Activated T-cell treated with anti-CD3 and anti-CD28 coated beads for 48 hours (primary cell): ENCODE measurements at places on chromosomes 7 and 10.
A peak's percentile ranks its signal among the peaks of the same experiment; 100 is the strongest.

DNA sequence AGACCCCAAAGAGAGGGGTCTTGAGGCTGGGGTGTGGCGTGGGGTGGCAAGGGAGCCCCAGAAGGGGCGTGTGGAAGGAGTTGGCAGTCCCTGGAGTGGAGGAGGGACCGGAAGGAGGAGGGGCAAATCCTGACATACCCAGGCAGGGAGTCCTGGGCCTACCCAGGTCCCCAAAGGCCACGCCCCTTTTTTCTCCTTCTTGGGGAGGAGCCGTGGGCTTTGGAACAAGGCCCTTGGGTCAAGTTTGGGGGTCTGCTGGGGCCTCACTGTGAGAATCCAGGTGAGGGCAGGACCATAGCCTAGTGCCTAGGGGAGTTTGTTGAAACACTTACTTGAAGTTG lies 1.2 kb upstream of the SMARCD3 start:
- DNase-seq: no peak

DNA sequence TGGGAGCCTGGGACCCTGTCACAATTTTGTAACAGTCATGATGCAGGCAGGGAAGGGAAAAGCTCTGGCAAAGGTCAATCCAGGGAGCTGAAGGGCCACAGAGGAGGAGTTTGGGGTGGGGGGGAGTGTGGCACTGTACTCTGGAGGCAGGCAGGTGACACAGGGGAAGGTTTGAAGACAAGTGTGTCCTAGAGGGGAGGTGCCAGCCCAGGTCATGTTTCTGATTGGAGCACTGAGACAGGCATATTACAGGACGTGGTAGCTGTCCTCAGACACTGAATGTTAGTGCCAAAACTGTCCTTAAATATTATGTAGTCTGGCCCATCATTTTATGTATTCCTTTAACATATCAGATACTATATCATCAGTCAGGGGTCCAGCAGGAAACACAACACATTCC lies 75.6 kb upstream of the LRRC4 start:
- DNase-seq: no peak

DNA sequence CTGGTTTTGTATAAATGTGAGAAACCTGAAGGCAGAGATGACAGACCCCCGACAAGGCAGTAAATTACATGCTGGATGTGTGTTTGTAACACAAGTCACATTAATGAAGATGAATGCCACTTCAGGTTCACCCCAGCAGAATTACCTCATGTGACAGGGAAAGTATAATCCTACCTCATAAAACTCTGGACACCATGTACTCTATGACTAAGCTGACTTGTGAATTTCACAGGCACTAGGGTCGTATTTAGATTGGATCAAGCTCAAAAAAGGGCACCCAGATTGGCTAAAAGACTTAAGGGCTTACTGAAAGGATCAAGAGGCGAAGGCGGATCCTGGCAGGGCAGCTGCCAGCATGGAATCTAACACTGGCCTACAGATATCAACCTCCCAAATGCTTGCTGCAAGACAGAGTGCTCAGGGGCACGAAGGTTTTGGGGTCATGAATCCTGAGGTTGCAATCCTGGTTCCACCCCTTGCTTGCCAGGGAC lies 161.4 kb downstream of the PIP4K2A start:
- no peak for DNase-seq

DNA sequence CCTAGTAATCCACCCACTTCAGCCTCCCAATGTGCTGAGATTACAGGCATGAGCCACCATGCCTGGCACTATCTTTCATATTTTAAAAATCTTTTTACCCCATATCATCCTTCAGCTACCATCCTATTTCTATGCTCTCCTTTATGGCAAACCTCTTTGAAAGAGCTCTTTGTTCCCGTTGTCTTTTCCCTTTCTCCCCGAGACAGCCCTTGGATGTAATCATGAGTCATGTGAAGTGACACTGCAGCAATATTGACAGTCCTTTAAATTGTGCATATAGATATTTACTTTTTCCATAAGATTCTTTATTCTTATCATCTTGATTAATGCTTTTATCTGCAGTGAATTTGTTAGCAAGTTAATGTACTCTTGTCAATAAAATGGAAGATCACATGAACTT lies 286.6 kb downstream of the ANKRD7 start:
- no peak for DNase-seq

GRCh38 chr10:43194266-43194665 lies 56.0 kb downstream of the CSGALNACT2 start:
- no peak for DNase-seq

DNA sequence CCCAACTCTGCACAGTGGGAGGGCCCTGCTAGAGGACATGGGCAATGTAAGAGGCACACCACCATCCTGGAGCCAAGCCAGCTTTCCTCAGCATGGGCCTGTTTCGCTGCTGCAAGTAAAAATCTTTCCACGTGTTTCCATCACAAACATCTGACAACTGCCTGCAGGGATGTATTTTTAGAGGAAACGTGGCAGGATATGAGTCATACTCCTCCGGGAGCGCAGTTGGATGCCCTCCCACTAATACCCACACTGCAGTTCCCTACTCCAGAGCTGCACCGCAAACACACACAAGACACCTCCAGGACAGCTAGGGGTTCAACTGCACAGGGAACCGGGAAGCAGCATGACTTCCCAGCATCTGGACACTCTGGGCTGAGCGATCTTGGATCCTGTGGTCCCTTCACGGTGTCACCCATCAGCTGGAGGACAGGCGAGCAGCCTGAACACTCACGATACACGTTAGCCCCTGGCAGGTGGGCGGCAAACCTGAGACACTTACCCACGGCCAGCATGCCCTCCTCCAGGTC lies 26.1 kb downstream of the PLAC9 start:
- DNase-seq: no peak

DNA sequence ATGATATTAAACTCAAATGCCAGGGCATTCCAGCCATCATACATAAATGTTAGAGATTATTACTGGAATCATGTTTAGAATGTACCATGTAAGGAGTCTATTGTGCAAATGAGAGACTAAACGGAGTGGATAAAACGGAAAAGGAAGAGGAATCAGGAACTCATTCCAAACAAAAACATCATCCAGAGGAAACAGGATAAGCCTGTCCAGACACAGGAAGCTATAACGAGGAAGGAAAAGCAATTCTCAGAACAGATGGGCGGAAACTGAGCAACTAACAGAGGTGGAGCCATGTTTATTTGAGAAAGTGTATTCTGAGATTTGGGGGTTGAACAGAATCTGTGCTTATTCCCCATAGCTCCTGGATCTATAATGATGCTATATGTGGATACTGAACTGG lies 52.3 kb upstream of the TRIM24 start:
- DNase-seq: no peak

GRCh38 chr10:37704566-37704965 lies 152.8 kb downstream of the ZNF248 start:
- no peak for DNase-seq

DNA sequence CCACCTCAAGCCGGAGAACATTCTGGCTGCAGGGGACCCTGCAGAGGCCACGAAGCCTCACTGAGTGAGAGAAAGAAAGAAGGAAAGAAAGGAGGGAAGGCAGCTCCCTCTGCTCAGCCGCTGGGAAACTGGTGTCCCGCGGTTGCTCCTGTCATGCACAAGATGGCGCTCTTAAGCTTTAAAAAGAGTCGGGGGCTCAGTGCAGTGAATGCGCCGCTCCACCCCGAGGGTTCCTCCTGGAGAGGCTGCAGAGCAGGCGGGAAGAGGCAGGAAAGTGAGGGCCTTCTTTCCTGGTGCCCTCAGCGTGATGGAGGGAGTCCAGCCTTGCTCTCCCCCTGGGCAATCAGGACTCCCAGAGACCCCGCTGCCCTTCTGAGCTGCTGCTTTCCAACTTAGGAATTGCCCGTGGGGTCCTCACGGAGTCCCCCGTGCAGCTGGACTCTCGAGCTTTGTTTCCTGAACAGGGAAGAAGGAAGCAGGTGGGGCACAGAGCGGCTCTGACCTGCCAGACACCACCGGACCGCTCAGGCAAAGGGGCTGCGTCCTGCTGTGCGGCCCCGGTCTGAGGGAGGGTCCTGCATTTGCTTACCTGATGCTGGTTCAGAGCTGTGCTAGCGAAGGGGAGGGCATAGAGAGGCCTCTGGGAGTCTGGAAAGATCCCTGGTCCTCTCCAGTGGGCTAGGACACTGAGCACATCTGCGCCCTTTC lies 141.9 kb upstream of the MKI67 start:
- peak; percentile 21 for DNase-seq

DNA sequence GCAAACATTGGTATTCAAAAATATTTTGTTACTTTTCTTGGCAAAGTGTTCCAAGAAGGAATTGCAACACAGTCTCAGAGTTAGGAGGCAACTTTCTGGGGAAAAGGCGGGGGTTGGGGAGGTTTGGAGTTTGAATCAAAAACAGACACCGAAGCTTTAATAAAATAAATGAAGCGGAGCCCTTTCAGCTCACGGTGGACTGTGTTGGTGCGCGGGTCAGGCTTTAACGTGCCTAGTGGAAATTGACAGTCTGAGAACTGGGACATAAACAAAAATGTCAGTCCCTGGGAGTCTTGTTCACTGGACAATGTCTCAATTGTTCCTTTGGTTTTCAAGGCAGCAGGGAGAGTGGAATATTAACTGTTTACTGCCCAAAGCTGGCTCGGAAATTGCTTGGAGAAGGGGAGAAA lies 109.3 kb downstream of the TCF7L2 start:
- no peak for DNase-seq

GRCh38 chr10:31928549-31929260 lies at the start of gene ARHGAP12:
Gene ARHGAP12 (minus strand): TSS chr10:31928831. CDS start chr10:31908855, 19,976 bp downstream.
- peak; percentile 83 for DNase-seq

GRCh38 chr7:38478404-38478803 lies 152.8 kb downstream of the AMPH start:
- DNase-seq: no peak

GRCh38 chr10:32271617-32272016 lies 75.3 kb downstream of the EPC1 start:
- DNase-seq: no peak

DNA sequence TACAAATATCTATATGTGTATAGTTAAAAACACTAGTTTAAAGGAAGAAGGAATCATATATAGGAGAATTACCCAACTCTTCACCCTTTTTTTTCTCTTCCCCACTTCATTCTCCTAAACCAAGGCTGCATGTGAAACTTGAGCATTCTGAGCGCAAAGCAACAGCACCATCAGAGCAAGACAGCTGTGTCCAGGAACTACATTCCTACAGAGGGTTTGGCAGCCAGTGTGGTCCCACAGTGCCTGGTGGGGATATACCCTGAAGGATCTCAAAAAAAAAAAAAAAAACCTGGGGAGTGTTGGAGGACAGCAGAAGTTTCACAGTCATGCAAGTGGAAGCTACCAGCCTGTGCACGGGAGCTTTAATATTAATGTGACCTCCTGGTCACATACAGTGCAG lies 310.4 kb downstream of the CTNNA3 start:
- DNase-seq: no peak

DNA sequence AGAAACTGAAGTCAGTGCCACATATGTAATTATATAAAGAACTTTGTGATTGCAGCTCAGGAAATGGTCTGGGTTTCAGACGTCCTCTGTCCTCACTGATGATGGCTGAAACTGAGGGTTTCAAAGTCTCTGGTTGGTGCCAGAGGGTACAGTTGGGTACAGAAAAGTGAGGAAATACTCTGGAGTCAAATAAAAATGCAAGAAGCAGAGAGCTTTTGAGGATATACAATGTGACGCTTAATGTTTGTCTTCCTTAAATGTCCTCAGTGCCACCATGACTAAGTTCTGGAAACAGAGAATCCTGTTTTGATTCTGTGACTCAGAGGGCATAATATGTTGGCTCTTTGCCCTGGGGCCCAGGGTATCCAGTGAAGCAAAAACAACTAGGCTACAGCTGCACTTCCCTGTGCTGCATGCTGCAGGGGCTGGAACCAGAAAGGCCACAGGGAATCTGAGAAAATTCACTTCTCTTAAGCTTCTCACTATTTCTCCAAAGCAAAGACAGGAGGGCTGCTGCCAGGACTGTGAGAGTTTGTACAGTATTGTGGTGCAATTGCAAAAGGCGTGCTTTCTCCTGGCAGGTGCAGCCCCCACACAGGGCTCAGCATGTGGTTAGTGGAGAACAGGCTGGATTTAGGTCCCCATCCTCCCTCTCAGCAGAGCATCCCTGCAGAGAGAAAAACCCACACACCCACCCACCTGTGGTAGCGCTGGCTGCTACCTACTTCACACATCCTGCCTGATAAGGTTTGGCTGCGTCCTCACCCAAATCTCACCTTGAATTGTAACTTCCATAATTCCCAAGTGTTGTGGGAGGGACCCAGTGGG lies 169.5 kb upstream of the SVIL start:
- DNase-seq: peak; percentile 6

DNA sequence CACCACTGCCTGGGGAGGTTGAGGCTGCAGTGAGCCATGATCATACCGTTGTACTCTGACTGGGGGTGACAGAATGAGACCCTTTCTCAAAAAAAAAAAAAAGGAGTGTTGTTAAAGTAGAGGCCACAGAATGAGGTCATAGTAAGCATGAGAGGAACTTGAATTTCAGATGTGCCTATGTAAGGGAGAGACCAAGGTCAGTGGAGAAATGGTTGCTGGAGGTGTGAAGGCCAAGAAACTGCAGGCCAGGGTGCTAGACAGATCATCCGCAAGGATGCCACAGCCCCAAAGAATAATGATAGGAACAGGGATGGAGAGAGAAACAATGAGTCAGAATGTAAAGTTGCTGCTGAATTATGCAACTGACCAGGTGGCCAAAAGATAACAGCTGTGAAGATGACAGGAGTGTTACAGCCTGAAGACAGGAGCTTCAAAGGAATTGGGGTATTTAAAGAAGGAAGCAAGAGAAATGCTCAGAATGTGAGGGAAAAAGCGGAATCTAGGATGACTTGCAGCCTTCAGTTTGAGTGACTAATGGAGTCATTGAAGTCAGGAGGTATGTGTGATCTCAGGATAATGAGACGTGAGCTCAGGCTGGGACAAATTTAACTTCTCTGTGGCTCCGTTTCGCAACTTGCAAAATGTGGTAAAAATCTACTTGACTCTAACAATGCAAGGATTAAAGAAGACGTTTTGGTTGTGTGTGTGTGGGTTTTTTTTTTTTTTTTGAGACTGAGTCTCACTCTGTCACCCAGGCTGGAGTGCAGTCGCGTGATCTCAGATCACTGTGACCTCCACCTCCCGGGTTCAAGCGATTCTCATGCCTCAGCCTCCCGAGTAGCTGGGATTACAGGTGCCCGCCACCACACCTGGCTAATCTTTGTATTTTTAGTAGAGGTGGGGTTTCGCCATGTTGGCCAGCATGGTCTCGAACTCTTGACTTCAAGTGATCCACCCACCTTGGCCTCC lies 22.2 kb downstream of the TYW1B start:
- DNase-seq: no peak

DNA sequence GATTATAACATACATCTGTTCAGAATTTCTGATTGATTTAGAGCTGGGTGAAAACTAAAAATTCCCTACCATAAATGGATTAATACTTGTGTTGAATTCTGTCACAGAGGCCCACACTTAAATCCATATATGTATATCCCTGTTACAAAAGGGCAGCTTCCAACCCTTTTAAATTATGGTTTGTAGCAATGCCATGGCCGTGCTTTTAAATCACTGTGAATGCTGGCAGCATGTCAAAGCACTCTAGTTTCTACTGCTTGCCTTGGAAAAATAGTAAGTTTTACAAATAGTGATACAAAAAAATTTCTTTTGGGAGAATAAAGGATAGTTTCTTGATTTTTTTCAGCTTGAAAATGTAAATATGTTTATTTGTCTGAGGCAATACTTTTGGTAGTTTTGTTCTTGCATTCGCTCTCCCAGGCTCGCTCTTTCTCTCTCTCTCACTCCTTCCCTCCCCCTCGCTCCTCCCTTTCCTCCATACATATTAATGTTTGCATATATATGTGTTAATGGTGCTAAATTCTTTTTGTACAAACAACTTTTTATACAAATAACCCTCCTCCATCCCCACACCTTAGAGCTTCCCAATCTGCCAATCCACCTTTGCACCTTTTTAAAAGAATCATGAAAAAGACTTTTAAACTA lies 29.8 kb downstream of the TES start:
- no peak for DNase-seq

GRCh38 chr10:19659920-19660655 lies 156.1 kb upstream of the PLXDC2 start:
- no peak for DNase-seq
